Muscle of arm (tissue), 14 donors: ENCODE measurements at places on chromosomes 7 and 10. TPM values are rescaled to one million over a fixed set of nuclear protein-coding genes. Genes with fewer than 3 reads are reported as not detected.

DNA sequence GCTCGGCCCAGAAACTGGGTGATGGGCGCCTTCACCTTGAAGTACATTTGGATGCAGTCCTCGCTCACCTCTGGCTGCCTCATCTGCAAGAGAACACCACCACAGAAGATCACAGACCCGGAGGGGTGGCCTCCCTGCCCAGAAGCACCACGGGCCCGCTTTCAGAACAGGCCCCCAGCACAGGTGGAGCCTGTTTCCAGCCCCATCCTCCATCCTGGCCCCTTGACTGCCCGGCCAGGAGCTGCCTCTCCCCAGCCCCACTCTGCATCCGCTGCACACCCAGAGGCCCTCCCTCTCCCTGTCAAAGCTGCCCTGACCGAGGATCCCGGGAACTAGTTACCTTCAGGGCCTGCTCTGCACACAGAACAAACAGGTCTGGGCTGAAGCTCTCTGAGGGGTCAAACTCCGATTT is 724 bp downstream of the CFAP46 start:
- no peak for DNase-seq

- DNase-seq = no peak
These were observed 885 bp upstream of the NKX1-2 start for GRCh38 chr10:124450783-124451057.

DNA sequence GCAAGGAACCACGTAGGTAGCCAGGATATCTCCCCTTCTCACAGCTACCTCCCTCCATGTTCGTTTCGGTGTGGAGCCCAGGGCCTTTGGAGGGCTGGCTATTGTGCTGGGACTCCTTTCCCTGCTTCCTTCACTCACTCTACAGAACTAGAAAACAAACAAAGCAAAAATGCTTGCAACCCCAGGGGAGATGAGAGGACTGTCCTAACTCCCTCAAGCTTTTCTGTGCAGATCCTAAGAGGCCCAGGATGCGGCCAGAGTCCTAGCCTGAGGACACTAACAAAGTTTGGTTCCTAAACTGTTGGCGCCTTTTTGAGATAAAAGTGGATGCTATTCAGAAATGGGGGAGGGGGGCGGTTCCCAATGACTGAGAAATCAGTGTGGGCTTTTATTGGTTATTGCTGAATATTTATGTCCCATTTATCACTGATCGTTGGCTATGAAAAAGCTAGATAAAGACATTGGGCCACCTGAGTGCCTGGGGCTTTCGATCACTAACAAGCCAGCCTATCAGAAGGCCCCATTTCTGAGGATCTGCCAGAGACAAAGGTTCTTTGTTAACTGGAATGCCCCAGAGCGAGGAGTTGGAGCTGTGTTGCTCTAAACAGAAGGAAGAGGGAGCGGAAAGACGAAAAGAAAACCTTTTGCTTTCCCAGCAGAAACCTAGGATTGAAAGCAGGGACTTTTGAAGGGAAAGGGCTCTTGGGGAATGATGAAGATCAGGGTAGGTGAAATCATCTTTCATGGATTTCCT is 95.2 kb upstream of the EGR2 start:
- DNase-seq = no peak

- DNase-seq = no peak
These were observed 1.7 kb downstream of the ADAM8 start for GRCh38 chr10:133274751-133275683.

GRCh38 chr10:50470345-50470744 is 153.4 kb downstream of the SGMS1 start:
- DNase-seq = no peak

GRCh38 chr10:128963211-128964099 is 503.6 kb upstream of the MGMT start:
- no peak for DNase-seq

- DNase-seq = no peak
These were observed 309.7 kb downstream of the CTNNA3 start for GRCh38 chr10:67386260-67386659.

DNA sequence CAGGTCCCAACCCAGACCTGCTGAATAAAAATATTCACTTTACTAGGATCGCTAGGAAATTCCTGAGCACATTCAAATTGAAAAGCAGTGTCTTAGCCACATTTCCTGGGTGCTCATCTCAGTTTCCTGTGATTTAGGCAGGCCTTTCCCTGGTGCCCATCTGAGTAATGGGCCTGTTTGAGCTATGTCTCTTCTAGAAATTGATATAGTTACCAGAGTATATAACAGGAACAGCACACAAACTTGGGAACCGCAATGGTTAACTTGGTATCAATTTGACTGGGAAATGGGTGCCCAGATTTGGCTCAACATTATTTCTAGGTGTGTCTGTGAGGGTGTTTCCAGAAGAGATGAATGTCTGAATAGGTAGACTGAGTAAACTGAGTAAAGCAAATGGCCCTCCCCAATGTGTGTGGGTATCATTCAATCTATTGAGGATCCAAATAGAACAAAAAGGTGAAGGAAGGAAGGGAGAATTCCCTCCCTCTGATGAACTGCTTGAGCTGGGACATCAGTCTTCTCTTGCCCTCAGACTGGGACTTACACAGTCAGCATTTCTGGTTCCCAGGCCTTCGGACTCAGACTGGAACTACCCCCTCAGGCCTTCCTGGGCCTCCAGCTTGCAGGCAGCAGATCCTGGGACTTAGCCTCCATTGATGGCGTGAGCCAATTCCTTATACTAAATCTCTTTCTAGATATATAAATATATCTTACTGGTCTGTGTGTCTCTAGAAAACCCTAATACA is 99.1 kb downstream of the CCDC71L start:
- DNase-seq = no peak

- DNase-seq = no peak
These were observed 475 bp downstream of the NEUROD6 start for GRCh38 chr7:31340051-31340450.

GRCh38 chr7:97090761-97091353 is 26.6 kb upstream of the SDHAF3 start:
- DNase-seq = no peak

GRCh38 chr10:105952153-105952552 is 1212.4 kb downstream of the SORCS1 start:
- DNase-seq = no peak

DNA sequence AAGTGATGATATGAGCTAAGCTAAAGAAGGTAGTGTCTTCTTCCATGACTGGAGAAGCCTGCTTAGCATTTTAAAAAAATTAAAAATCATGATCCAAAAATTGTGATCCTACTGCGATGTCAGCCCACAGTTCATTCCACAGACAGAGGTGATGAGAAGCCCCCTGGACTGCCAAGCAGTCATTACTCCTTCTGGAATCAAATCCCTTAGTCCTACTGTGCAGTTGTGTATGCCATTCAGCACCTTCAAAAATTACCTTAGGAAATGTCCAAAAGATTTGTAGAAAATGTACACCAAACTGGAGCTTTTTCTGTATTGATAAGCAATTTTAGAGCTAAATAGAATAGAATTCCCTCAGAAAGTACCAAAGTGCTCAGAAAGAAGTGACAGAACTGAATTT is 283.5 kb upstream of the NFE2L3 start:
- no peak for DNase-seq

DNA sequence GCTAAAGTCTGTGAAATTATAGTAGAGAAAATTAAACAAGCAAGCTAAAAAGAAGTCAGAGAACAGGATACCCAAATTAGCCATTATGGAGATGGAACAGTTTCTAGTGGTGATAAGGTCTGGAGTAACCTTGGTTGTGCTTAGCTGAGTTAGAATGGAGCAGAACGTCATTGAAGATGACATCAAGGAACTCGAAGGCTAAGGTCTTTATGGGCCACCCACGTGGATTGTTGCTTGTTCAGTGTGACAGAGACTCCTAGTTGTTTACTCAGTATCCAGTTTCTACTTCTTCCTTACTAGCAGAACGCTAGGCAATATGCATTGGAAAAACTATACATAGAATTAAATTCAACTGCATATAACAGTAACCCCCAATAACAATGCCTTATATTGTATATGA is 39.7 kb downstream of the AHCYL2 start:
- DNase-seq = no peak

DNA sequence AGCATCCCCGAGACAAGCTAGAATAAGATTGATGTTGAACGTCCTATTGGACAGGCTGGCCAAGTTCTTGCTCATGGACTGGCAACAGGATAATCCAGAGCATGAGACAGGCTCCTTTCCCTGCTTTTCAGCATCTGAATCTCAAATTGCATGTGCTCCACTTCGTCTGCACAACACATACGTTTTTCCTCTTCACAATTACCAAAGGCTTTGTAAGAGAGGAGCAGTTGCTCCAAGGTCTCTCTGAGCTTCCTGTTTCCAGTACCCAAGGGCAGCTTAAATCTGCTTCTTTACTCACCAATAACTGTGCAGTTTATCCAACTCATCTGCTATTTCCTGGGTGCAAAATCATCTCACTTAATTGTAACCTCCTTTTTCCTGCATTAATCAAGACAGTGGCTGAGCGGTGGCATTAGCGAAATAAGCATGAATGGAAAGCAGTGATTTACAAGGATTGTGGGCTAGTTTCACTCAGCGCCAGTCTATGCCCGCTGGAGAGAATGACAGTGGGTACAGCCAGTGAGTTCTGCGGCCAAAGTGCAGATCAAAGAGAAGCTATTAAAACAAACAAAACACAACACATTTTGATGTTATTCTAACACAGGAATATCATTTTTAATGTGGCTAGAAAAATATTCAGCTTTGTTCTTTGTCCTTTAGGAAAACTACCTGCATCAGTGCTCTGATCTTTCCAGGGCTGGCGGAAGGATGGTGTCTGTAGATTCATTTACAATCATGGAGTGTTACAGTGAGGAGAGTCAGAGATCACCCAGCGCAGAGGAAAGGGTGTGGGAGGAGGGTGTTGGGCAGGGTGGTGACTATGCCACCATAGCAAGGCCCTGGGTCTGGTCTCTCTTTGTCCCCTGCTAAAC is 79.8 kb downstream of the CHN2 start:
- peak; percentile 55 for DNase-seq

GRCh38 chr7:23893176-23893941 is 183.3 kb downstream of the STK31 start:
- DNase-seq = no peak

GRCh38 chr7:28423918-28424514 is 11.7 kb downstream of the CREB5 start:
- no peak for DNase-seq

DNA sequence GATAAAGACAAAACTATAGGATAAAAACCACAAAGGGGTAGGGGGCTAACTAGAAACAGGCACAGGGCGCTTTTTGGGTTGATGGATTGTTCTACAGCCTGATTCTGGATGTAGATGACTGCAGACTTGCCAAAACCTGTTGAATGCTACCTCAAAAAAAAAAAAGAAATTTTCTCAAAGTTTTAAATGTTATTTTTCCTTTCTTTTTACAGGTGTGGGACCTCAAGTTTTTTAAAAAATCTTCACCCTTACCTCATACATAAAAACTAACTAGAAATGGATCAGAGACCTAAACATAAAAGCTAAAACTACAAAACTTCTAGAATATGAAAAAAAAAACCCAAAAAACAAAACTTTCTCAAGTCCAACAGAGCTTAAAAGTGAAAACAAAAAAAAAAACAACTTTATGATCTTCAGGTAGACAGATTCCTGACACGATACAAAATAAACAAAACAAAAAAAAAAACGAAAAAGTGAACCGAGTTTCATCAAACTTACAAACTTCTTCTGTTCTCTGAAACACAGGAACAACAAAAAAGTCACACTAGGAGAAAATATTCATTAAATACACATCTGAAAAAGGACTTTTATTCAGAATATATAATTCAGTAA is 14.9 kb downstream of the RHEB start:
- DNase-seq = no peak

DNA sequence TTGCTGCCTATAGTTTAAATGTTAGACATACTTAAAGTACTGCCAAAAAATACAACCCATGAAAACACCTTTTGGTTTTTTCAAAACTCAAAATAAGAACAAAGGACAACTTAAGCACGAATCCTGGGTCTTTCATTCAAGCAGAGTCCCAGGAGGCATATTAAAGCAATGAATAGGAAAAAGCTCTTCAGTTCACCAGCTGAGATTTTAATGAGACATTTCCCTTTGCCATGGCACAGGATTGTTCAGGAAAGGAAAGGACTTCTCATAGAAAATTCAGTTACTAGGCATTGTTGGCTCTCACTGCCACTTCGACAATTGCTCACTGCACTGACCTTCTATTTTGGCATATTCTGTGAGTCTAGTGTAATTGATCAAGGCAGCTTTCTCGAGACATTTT is 133.5 kb upstream of the FEZF1 start:
- no peak for DNase-seq

DNA sequence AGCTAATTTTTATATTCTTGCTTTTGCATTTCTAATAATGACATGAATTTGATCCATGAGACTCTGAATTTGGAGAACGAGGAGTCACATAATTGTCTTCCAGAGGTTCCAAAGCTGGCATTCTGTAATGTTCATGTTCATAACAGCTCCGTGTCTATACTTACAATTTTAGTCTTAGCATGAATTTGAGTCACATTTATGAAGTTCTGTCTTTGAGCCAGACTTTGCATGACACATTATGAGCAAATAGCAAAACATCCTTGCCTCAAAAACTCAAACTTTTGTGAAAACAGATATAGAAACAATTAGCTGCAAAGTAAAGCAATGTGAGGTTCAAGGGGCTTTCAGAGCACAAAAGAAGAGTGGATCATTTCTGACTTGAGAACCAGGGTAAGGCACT is 44.5 kb upstream of the CAV2 start:
- no peak for DNase-seq

DNA sequence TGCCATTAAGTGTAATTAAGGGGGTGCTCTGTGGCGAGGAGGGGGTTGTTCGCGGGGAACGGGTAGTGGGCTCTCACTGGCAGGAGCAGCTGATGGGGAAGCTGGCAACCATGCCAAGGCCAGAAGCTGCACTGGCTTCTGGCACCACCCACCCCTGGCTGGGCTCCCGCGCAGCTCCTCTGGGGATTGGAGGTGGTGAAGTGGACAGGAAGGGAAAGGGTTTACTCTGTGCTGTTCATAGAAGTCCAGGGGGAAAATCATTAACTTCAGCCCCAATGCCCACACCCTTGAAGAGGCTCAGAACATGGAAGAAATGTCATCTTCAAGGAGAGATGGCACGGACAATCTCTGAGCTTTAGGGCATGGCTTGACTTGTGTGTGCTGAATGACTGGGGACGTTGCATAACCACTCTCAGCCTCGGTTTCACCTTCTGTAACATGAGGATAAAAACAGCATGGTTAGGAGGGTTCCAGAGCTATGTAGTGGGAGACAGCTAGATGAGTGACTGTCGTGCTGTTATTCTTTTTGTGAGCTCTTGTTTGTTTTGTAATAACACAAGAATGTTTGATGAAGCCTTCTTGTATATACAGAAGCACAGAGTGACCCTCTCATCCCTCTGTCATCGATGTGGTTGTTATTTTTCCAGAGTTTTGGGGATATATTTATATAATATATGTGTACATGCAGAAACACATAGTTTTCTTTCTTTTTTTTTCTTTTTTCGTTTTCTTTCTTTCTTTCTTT is 29.9 kb downstream of the KAZALD1 start:
- DNase-seq = no peak

GRCh38 chr10:59709395-59710125 is at the start of gene SLC16A9:
Gene SLC16A9 (minus strand): TSS chr10:59709850. CDS start chr10:59684291, 25,559 bp downstream.
- DNase-seq = peak; percentile 65

The CCDC146 gene
- polyA plus RNA-seq = 17.5 TPM

The ASIC3 gene
- polyA plus RNA-seq = 2.6 TPM

The OR13A1 gene
- not detected for polyA plus RNA-seq

The OR2A14 gene
- not detected for polyA plus RNA-seq

The TUBAL3 gene
- polyA plus RNA-seq = not detected

The SYNPO2L gene
- 263 TPM for polyA plus RNA-seq

The PTF1A gene
- not detected for polyA plus RNA-seq

The HOXA1 gene
- 1.6 TPM for polyA plus RNA-seq

The PNLIPRP3 gene
- not detected for polyA plus RNA-seq

The NOM1 gene
- 16.7 TPM for polyA plus RNA-seq

The TRIM74 gene
- 0.54 TPM for polyA plus RNA-seq
